Muscle of leg (tissue), 16 donors: ENCODE measurements at places on chromosomes 16 and 17. TPM values are rescaled to one million over a fixed set of nuclear protein-coding genes. Genes with fewer than 3 reads are reported as not detected.

Gene ARHGAP44
- total RNA-seq, result 3.0 TPM

DNA sequence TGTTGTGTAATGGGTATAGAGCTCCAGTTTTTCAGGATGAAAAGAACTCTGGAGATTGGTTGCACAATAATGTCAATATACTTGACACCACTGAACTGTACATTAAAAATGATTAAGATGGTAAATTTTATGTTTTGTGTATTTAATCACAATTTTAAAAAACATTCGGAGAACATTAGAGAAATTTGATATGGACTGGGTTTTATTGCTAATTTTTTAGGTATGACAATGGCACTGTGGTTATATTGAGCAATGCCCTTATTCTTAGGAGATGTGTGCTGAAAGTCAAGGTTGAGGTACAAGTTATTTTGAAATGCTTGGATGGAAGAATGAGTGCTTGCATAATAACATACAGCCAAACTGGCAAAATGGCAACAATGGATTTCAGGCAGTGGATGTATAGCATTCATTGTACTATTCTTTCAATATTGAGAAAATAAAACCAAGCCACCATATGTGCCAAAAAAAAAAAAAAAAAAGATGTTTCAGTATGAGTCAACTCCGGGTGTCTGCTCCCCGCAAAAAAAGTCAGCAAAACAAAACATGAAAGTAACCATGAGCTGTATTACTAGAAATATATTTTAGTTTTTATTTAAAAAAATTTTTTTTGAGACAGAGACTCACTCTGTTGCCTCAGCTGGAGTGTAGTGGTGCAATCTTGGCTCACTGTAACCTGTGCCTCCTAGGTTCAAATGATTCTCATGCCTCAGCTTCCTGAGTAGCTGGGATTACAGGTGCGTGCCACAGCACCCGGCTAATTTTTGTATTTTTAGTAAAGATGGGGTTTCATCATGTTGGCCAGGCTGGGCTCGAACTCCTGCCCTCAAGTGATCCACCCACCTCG, 19.8 kb downstream of the HOXB1 start:
- H3K4me1 ChIP-seq, result no peaks in the 10 kb centered on the region
- H3K4me3 ChIP-seq, result no peak overlapping the region
- no peak for DNase-seq
- no peak overlapping the region for H3K27ac ChIP-seq
- peaks cover 29% of the 10 kb centered on the region for H3K27me3 ChIP-seq
- no peaks in the 10 kb centered on the region for H3K36me3 ChIP-seq

DNA sequence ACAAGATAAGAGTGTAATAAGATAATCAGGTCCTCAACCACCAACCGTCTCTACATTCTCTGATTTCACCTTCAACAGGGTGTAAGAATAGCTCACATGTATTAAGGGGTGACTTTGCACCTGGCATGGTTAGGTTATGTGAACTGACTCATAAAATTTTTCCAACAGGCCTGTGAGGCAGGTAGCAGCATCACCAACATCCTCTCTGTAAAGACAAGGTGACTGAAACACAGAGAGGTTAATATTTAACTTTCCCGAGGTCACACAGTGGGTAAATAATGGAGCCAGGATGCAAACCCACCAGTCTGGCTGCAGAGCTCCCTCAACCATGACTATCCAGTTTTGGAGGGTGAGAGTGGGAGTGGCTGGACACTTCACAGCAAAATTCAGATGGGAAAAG, 317.2 kb downstream of the C16orf95 start:
- DNase-seq, result no peak
- H3K4me3 ChIP-seq, result no peak overlapping the region
- H3K27ac ChIP-seq, result no peak overlapping the region
- H3K36me3 ChIP-seq, result no peaks in the 10 kb centered on the region
- H3K27me3 ChIP-seq, result peaks cover 32% of the 10 kb centered on the region
- H3K4me1 ChIP-seq, result peaks cover 3% of the 10 kb centered on the region

Gene CPNE7
- total RNA-seq, result 0.09 TPM

- peaks cover 6% of the 10 kb centered on the region for H3K27me3 ChIP-seq
- H3K4me1 ChIP-seq, result peaks cover 50% of the 10 kb centered on the region
- peak overlapping the region; percentile 96 for H3K27ac ChIP-seq
- H3K36me3 ChIP-seq, result peaks cover 12% of the 10 kb centered on the region
Measured at GRCh38 chr17:62626719-62627218, 701 bp upstream of the MRC2 start.

Gene TOP3A
- total RNA-seq, result 26.1 TPM

DNA sequence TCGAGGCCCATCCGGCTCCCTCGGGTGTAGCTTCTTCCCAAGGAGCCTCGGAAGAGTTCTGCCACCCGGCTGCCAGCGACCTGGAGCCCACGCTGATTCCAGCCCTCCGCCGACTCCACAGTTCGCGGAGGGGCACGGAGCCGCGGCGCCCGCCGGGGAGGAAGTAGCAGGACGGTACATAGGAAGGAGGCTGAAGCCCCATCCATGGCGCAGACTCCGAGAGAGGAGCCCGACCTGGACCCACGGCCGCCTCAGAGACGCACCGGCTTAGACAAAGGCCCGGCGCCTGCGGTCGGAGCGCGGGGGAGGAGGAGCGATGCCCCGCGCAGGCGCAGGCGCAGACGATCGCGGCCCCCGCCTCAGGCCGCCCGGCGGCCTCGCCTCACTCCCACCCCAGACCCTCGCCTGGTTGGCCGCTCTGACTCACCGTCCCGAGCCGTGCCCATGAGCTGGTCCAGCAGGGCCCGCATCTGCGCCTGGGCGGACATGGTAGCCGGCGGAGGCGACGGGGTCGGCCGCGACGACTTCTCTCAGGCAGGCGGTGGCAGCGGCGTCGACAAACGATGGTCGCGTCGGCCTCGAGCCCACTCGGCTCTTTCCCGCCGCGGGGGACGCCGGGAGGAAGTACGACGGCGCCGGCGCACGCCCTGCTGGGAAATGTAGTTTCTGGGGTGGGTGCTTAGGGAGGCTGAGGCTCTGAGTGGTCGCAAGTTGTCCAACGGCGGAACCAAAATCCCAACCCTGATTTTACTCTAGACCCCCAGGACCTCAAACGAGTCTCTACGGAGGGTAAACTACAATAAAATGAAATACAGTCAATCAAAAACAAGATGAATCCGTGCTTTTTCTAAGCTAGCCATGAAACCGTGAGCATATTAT, at the start of gene LUC7L:
Gene LUC7L, minus strand, starts transcription at position 598 of the 879 bp plus-strand sequence. Its CDS starts 110 bp downstream, at position 488.
- no peaks in the 10 kb centered on the region for H3K27me3 ChIP-seq
- DNase-seq, result peak; percentile 95
- peak within 1 kb of the TSS; percentile 70 for H3K4me3 ChIP-seq

Gene HOXB6
- 0.84 TPM for total RNA-seq

DNA sequence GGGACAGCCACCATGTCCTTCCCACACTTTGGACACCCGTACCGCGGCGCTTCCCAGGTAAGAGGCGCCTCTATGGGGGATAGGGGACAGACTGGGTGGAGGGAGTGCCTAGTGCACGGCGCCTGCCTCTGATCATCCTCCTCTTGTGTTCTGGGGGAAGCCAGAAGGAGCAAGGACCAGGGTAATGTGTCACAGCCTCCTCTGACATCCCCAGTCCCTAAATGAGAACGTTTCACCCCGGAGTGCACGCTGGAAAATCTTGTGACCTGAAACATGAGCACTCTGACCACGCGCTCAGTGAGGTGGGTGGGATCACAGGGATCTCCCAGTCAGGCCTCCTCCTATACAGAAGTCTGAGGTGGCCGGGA, 1.1 kb downstream of the IRX6 start:
- H3K27ac ChIP-seq, result no peak overlapping the region
- peaks cover 7% of the 10 kb centered on the region for H3K4me1 ChIP-seq
- H3K36me3 ChIP-seq, result no peaks in the 10 kb centered on the region
- no peak overlapping the region for H3K4me3 ChIP-seq
- peaks cover 80% of the 10 kb centered on the region for H3K27me3 ChIP-seq

Gene EVI2B
- total RNA-seq, result 0.66 TPM

- no peaks in the 10 kb centered on the region for H3K36me3 ChIP-seq
- DNase-seq, result no peak
- H3K27ac ChIP-seq, result no peak overlapping the region
Measured at GRCh38 chr16:82715833-82716232, 89.1 kb downstream of the CDH13 start.

DNA sequence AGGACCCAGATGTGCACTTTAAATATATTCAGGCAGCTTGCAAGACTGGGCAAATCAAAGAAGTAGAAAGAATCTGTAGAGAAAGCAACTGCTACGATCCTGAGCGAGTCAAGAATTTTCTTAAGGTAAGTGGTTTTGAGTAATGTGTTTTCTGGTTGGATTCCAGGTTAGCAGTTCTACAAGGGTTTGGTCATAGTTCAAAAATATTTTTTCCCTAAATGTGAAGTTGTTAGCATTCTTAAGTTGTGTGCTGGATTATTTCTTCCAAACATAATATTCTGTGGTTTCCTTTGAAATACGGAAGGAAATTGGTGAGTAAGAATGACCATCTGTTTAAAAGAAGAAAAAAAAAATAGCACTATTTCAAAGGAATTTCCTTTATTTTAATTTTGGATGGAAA, 38.4 kb downstream of the PTRH2 start:
- peaks cover 32% of the 10 kb centered on the region for H3K36me3 ChIP-seq
- H3K4me3 ChIP-seq, result no peak overlapping the region
- no peaks in the 10 kb centered on the region for H3K27me3 ChIP-seq
- peak overlapping the region; percentile 9 for H3K27ac ChIP-seq

Gene PERCC1
- 0.13 TPM for total RNA-seq

DNA sequence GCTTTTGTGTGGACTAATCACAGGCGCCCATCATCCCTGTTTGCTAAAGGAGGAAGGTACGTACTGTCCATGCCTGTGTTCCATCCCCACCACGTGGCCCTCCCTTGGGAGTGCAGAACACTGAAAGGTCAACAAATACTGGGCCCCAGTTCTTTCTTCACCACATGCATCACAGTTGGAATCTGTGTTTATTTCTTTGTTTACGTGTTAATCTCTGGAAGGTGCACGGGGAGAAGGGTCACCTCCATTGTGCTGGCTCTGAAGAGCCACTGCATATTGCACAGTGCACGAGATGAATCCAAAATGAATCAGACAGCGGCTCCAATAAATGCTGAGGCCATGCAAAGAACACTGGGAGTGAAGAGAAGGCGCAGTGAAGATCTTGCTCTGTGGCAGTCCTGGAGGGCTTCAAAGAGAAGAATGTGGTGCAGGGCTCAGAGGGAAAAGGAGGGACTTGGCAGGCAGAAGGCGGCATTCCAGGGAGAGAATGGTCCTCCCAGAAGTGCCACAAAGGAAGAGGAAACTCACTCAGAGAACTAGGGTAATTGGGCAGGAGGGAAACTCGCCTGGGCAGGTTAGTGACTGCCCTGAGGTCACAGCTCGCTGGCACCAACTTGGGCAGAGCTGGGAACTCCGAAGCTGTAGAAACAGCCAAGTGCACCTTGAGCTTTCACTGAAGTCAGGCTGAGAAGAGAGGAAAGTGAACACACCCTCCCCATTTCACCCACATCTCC, 3.7 kb downstream of the RPH3AL start:
- no peaks in the 10 kb centered on the region for H3K36me3 ChIP-seq
- no peak overlapping the region for H3K4me3 ChIP-seq
- DNase-seq, result no peak
- peak overlapping the region; percentile 3 for H3K27ac ChIP-seq
- no peaks in the 10 kb centered on the region for H3K27me3 ChIP-seq

DNA sequence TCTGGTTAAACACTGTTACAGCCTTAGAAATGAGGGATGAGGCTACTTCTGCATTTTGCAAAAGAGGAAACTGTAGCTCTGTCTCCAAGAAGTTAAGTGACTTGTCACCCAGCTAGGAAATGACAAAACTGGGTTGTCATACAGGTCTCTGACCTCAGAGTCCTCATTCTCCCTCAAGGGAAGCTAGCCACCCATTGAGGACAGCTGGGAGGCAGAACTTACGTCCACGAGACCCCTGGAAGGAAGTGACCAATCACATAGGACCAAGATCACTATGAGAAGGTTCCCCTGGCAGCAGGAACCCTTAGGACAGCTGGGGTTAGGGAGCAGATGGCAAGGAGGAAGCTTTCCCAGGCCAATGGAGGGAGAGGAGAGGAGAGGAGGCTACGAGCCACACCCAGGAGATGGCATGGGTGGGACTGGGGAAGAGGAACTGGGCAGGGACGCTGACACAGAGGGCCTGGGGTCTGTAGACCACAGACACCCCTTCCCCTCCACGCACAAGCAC, 11.2 kb downstream of the METTL22 start:
- H3K27ac ChIP-seq, result peak overlapping the region; percentile 7
- H3K36me3 ChIP-seq, result peaks cover 86% of the 10 kb centered on the region
- DNase-seq, result peak; percentile 64
- no peak overlapping the region for H3K4me3 ChIP-seq
- no peaks in the 10 kb centered on the region for H3K4me1 ChIP-seq
- H3K27me3 ChIP-seq, result no peaks in the 10 kb centered on the region

- no peak overlapping the region for H3K4me3 ChIP-seq
- DNase-seq, result no peak
- H3K36me3 ChIP-seq, result no peaks in the 10 kb centered on the region
- H3K27ac ChIP-seq, result no peak overlapping the region
Measured at GRCh38 chr17:44236444-44236991, 17.0 kb upstream of the UBTF start.

- peaks cover 16% of the 10 kb centered on the region for H3K27me3 ChIP-seq
- no peak overlapping the region for H3K27ac ChIP-seq
- no peaks in the 10 kb centered on the region for H3K36me3 ChIP-seq
- DNase-seq, result peak; percentile 71
- no peaks in the 10 kb centered on the region for H3K4me1 ChIP-seq
Measured at GRCh38 chr16:85853547-85854545, 45.1 kb upstream of the IRF8 start.

Gene RAB37
- 0.53 TPM for total RNA-seq

DNA sequence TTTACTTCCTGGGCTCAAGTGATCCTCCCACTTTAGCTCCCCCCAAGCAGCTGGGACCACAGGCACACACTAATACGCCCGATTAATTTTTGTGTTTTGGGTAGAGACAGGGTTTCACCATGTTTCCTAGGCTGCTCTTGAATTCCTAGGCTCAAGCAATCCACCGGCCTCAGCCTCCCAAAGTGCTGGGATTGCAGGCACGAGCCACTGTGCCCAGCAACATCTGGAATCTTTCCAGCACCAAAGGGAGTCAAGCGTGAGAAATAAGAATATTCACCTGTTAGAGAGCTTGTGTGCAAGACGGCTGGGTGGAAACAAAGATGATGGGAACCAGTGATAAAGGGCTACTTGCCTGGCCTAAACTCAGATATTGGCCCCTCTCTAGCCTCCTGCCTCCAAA, 14.2 kb upstream of the ALOX12B start:
- no peak for DNase-seq
- no peaks in the 10 kb centered on the region for H3K4me1 ChIP-seq
- no peak overlapping the region for H3K4me3 ChIP-seq
- no peaks in the 10 kb centered on the region for H3K36me3 ChIP-seq
- H3K27me3 ChIP-seq, result no peaks in the 10 kb centered on the region

Gene BRD7
- total RNA-seq, result 61.8 TPM

Gene CCL3
- 7.7 TPM for total RNA-seq
